ENCODE measurements at places on chromosomes 5 and 9.

GRCh38 chr5:157570531-157571200 is 4.9 kb downstream of the ADAM19 start:
- DNase-seq, result no peak

DNA sequence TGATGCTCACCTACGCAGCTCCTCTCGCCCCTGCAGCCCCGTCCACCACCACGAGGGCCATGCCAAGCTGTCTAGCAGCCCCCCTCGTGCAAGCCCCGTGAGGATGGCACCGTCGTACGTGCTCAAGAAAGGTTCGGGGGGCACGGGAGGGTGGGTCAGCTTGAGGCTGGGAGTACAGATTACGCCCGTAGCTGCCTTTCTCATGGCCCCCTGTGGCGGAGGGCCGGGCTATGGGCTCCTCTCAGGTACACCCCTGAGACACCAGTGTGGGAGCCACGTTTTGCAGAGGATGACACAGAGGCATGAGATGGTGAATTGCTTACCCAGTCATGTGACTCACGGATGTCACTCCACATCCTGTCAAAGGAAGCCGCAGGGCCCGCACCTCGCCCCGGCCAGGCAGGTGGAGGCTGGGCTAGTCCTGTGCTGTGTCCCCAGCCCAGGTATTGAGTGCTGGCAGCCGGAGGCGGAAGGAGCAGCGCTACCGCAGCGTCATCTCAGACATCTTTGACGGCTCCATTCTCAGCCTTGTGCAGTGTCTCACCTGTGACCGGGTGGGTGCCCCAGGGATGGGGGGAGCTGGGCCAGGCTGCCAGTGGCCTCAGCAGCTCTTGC is 33.7 kb downstream of the USP20 start:
- no peak for DNase-seq

DNA sequence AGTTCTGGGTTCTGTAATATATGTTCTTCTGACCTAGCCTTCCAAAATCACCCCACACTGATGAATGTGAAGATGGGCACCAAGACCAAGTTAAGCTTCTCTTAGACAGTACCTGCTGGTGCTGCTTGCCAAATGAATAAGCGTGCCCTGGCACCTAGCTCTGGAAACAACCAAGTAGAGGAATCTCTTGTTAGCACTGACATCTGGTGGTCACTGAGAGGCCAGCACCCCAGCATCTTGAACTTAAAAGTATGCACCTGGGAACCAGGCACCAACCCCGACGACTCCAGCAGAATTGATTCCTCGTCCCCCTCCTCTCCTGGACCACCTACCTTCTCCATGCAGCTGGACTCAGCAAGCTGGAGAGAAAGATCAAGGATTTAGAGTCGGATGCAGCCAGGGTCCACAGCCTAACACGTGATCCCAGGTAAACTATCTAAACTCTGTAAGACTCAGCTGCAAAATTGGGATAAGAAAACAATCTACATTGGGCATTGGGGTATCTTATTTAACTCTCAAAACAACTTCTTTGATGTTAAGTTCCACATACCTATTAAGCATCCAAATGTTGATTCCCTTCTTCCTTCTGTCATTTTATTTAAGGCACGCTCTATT is 89.8 kb downstream of the SLC1A3 start:
- no peak for DNase-seq

GRCh38 chr9:206481-206880 is 8.2 kb upstream of the DOCK8 start:
- no peak for DNase-seq

DNA sequence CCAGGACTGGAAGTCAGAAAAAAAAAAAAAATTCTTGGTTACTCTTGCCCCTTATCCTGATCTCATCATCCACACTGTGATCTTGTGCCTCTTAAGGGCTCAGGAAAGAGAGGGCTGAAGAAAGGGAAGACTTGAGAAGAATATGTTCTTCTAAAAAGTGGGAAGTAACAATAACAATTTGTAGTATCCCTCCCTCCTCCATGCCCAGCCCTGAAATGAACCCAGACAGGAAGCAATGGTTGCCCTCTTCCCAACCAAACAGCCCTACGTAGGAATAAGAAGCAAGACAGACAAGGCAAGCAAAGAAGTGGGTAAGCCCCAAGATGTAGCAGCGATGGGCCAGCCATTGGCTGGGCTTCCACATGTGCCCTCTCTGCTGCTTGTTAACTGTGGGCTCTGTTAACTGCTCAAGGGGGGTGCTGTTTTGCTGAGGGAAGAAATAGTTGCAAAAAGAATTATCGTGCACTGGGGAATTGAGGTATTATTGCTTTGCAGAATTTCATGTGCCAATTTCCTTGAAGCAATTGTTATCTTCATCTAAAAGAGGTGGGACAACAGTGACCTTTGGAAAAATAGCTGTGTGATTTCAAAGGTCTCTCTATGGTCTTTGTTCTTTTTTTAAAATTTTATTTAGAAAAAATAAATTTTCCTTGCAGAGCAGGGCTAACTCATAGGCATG is 146.6 kb upstream of the PCA3 start:
- no peak for DNase-seq

- DNase-seq, result no peak
These were observed 260.9 kb downstream of the SH3GL2 start for GRCh38 chr9:17839776-17840175.

- DNase-seq, result no peak
These were observed 284.3 kb downstream of the ARHGAP26 start for GRCh38 chr5:143054480-143054941.

DNA sequence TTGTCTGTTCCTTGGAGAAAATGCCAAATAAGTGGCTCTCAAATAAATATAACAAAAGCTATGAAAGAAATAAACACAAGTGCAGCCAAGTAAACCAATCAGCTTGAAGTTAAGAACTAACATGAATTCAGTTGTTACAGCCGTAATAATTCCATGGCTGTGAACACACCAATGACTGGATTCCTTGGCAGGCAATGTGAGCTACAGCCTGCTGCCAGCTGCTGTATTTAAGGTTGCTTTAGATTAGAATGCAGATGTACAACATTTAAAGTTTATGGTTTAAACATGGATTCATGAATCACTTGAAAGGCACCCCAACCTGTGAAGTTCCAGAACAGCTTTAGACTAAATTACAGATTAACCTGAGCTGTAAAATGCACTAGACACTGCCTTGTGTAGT is 626.4 kb upstream of the SEMA6A start:
- no peak for DNase-seq

DNA sequence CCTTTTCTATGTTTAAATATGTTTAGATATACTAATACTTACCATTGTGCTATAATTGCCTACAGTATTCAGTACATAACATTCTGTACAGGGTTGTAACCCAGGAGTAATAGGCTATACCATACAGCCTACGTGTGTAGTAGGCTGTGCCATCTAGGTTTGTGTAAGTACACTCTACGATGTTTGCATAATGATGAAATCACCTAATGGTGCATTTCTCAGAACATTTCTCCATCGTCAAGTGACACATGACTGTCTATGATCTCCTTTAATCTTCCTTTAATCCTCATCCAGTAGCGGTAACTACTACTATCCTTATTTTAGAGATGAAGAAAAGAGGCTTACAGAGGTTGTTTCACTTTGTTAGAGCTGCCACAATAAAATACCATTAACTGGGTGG is 369.2 kb downstream of the PLK2 start:
- no peak for DNase-seq

DNA sequence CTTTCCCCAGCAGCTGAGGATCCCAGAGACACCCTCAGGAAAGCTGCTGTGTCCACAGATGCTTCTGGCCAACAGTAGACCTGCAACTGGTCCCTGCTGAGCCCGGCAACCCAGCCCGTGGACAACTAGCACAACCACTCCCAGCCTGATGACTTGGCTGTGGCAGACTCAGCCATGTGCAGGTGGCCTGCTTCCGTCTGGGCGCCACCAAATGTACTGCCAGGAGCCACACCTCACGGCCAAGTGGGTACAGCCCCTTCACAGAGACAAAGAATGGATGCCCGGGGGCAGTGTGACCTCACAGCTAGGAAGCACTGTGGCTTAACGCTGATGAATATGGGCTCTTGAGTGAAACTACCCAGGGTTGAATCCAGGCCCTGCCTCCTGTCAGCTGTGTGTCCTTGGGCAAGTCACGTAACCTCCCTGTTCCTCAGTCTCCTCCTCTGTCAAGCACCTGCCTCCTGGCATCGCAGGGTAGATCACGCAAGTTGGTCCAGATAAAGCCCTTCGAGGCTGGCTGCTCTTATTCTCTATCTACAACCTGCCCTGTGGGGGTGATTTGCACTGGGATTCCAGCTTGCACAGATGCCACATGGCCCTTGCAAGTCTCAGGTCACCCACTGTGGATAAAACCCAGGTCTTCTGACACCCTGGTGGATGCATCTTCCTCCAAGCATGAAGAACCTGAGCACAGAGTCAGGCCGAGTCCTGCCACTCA is 225.0 kb downstream of the PBX3 start:
- DNase-seq, result no peak

GRCh38 chr5:181176254-181176952 is 28.6 kb downstream of the TRIM7 start:
- DNase-seq, result no peak

- no peak for DNase-seq
These were observed 65.8 kb upstream of the RANBP3L start for GRCh38 chr5:36367524-36367923.

DNA sequence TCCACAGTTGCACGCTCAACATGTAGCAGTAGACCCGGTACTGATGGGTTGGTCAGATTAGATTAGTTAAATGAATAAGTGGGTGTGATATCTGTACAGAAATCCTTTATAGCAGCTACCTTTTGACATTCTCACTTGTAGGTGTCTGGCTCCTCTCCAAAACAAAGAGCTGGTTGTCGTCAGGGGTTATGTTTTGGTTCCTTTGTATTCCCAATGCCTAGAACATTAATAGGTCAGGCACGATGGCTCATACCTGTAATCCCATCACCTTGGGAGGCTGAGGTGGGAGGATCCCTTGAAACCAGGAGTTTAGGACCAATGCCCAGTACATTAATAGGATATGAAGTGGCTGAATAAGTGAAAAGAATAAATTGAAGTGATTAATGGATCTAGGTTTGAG is 182.1 kb downstream of the SNCAIP start:
- DNase-seq, result no peak

Data from thoracic aorta (tissue), 2 donors.